A549 treated with DMSO at 1 μM for 4 hours (cell line): ENCODE measurements at places on chromosomes 13 and 19. TPM values are rescaled to one million over a fixed set of nuclear protein-coding genes. Genes with fewer than 3 reads are reported as not detected.

ANKRD24 gene
- 0.10 to 0.26 TPM (median 0.23 TPM) in 5 replicates for total RNA-seq

BST2 gene
- total RNA-seq = 0.13 to 0.47 TPM (median 0.24 TPM) in 5 replicates

ZNF681 gene
- total RNA-seq = 0.02 to 0.13 TPM in 2 of 5 replicates, not detected in the others

FAM216B gene
- not detected in 5 replicates for total RNA-seq

CHMP2A gene
- 183 to 204 TPM (median 191 TPM) in 5 replicates for total RNA-seq

SULT2B1 gene
- total RNA-seq = 14.7 to 18.6 TPM (median 15.6 TPM) in 5 replicates

ZNF177 gene
- 0.38 to 0.53 TPM (median 0.43 TPM) in 5 replicates for total RNA-seq

KLK14 gene
- total RNA-seq = 0.25 to 0.67 TPM (median 0.45 TPM) in 5 replicates

FFAR2 gene
- total RNA-seq = 0.05 TPM in 1 of 5 replicates, not detected in the others

KLK8 gene
- total RNA-seq = not detected in 5 replicates

CASP14 gene
- total RNA-seq = not detected in 5 replicates

SSBP4 gene
- total RNA-seq = 42.9 to 62.5 TPM (median 44.8 TPM) in 5 replicates
